ENCODE measurements at places on chromosomes 16 and 17.
A peak's percentile ranks its signal among the peaks of the same experiment; 100 is the strongest.

- H3K27me3 ChIP-seq, result no peaks in the 10 kb centered on the region
- no peaks in the 10 kb centered on the region for H3K36me3 ChIP-seq
- H3K4me1 ChIP-seq, result peaks cover 16% of the 10 kb centered on the region
These were observed 179.7 kb downstream of the RAB11FIP4 start for GRCh38 chr17:31570951-31571892.

- H3K4me3 ChIP-seq, result no peak overlapping the region
- H3K4me1 ChIP-seq, result no peaks in the 10 kb centered on the region
- no peak overlapping the region for H3K27ac ChIP-seq
- H3K27me3 ChIP-seq, result no peaks in the 10 kb centered on the region
- no peaks in the 10 kb centered on the region for H3K36me3 ChIP-seq
These were observed 51.0 kb upstream of the PIRT start for GRCh38 chr17:10888858-10889257.

DNA sequence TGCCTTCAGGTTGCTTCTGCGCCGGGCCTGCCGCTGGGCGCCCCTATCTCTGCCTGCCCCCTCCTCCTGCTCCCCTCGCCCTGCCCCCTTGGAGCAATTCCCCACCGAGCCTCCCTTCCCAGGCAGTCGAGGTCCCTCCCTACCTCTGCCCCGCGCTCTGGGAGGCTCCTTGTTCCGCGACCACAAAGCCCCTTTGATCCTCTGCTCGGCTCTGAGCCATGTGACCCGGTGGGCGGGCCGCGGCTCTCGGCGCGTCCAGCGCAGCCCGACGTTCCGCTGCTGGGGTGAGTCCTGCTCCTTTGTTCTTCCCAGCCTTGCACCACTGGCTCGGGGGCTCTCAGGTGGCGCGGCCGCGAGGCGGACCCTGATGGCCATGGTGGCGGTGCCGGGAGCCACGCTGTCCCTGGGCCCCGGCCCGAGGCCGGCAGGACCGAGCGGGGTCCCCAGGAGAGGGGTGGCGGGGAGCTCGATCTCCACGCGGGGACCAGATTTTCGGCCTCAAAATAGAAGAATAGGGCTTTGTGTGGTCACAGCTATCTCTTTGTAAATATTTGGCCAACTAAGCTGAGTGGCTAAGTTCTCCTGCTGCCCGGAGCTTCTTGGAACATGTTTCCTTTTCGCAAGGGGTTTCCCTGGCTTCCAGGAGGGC is 310.6 kb downstream of the SEC14L1 start:
- H3K27me3 ChIP-seq, result no peaks in the 10 kb centered on the region
- no peaks in the 10 kb centered on the region for H3K36me3 ChIP-seq
- peaks cover 15% of the 10 kb centered on the region for H3K4me1 ChIP-seq
- H3K27ac ChIP-seq, result peak overlapping the region; percentile 72
- DNase-seq, result peak; percentile 75
- H3K4me3 ChIP-seq, result peak overlapping the region; percentile 31

- no peaks in the 10 kb centered on the region for H3K27me3 ChIP-seq
- no peak overlapping the region for H3K27ac ChIP-seq
- peaks cover 28% of the 10 kb centered on the region for H3K4me1 ChIP-seq
These were observed 13.1 kb downstream of the SOCS3 start for GRCh38 chr17:78346605-78347250.

- no peak overlapping the region for H3K4me3 ChIP-seq
- no peaks in the 10 kb centered on the region for H3K36me3 ChIP-seq
- DNase-seq, result peak; percentile 87
- H3K27me3 ChIP-seq, result no peaks in the 10 kb centered on the region
- H3K4me1 ChIP-seq, result peaks cover 3% of the 10 kb centered on the region
These were observed 45.6 kb upstream of the HOXB9 start for GRCh38 chr17:48671697-48672171.

DNA sequence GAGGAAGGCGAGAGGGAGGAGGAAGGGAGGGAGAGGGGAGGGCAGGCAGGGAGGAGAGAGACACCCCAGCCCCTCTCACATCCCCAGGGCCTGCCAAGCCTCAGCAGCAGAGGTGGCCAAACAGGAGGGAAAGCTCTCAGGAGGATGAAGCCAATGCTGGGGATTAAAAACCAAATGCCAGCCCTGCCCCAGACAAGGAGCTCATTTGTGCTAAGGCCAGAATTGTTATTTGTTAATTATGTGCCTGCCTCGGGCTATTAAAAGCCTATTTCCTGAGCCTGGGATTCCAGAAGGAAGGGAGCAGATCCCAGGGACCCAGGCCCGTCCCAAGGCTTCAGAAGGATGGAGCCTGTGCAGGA is 27.9 kb upstream of the GINS2 start:
- H3K27me3 ChIP-seq, result no peaks in the 10 kb centered on the region
- H3K4me1 ChIP-seq, result no peaks in the 10 kb centered on the region
- no peaks in the 10 kb centered on the region for H3K36me3 ChIP-seq
- no peak overlapping the region for H3K27ac ChIP-seq
- H3K4me3 ChIP-seq, result no peak overlapping the region

- H3K27ac ChIP-seq, result peak overlapping the region; percentile 20
- no peaks in the 10 kb centered on the region for H3K27me3 ChIP-seq
- no peak overlapping the region for H3K4me3 ChIP-seq
- peaks cover 8% of the 10 kb centered on the region for H3K4me1 ChIP-seq
- peak; percentile 31 for DNase-seq
These were observed 174.0 kb upstream of the CIBAR2 start for GRCh38 chr16:85286066-85286831.

Data from ascending aorta (tissue), 2 donors.